ENCODE measurements at places on chromosomes 1 and 21.

DNA sequence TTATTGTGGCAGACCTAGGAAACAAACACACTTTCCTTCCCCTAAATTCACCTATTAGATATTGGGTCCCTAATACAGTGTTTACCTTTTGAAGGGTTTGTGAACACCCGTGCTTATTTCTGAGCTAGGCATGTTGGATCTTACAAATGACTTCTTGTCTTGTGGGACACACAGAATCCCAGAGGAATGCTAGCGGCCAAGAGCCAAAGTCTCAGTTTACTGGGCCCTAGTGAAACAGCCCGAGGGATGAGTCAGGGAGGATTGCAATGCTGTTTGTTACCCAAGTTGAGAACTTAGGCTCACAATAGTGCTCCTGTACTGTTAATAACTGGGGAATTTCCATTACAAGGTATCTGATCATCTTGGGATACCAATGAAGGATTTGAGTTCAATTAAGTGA, 100.1 kb upstream of the AKT3 start:
- DNase-seq, result no peak

GRCh38 chr1:8116894-8117264, 90.8 kb upstream of the ERRFI1 start:
- no peak for DNase-seq

GRCh38 chr1:77349275-77349674, 67.5 kb downstream of the AK5 start:
- no peak for DNase-seq

DNA sequence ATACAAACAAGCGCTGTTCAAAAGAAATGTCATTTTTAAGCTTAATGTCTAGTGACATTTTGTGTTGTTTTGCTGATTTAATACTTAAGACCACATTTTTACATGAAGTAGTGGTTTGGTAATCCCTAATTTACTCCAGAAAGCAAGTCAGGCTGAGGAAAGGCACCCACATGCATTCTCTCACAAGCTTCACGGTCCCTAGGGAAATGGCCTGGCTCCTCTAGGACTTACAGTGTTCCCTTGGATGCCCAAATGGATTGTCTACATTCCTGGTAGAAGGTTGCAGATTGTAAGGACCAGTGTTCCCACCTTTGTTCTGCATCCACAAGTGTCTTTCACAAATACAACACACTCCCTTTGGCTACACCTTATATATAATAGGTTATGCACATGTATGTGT, 9.5 kb downstream of the GPSM2 start:
- DNase-seq, result no peak

DNA sequence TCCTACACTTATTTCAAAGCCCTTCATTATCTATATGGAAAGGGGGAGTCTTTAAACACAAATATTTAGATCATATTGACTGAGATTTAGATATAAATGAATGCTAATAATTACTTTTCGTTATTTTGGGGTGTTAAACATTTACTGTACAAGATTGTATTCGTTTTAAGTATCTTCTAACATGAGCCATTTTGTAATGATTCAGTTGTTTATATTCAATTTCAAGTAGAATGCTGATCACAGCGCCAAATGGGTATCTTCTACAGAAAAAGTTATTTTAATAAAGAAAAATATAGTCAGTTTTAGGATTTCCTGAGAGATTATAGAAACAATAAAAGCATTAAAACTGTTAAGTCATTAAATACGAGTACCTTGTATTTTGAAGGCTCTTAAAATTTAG, 104.5 kb upstream of the HNRNPU start:
- DNase-seq, result no peak

DNA sequence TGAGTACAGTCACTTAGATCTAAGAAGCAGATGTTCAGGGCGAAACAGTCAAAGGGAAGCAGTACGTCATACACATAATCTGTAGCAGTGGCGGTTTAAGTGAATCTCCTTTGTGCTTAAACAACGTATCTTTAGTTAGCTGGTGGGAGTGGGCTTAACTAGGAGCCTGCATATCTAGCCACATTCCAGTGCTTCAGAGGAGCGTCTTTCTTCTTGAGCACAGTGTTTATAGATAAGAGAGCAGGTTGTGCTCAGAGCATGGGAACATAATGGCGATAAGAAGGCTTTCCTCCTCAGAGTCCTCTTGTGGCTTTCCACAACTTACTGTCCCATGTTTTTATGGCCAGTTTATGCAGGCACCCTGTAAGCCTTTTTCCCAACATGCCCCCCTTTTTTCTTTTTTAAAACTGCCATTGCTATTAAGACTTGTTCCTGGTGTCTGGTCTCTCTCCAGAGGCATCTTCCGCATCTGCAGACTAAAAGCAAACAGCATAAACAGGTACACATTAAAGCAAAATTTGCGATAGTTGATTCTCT, 3.2 kb downstream of the DAP3 start:
- DNase-seq, result no peak

DNA sequence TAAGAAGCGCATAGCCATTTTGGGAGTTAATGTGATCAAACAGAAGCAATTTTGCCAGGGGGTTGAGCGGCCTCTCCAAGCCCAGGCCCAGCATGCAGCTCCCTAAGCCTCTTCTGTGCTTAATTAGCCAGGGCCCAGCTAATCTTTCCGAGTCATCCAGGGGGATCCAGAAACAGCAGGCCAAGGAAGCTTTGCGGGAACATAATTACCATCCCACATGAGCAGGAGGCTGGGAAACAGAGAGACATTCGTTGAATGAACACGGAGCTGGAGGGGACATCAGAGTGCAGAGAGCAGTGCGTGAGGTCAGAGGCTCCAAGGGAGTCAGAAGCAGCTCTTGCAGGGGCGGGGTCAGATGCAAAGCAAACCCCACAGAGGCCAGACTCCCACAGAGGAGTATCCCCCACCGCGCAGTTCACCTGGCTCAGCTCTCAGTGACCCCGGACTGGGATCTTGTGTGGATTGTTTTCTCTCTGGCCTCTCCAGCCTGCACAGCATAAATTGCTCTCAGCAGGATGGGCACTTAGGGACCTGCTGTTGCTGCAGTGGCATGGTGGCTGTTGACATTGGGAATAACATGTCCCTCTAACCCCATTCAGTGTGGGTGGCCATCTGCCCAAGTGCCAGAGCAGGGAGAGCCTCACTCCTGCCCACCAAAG, 657.4 kb downstream of the AJAP1 start:
- no peak for DNase-seq

DNA sequence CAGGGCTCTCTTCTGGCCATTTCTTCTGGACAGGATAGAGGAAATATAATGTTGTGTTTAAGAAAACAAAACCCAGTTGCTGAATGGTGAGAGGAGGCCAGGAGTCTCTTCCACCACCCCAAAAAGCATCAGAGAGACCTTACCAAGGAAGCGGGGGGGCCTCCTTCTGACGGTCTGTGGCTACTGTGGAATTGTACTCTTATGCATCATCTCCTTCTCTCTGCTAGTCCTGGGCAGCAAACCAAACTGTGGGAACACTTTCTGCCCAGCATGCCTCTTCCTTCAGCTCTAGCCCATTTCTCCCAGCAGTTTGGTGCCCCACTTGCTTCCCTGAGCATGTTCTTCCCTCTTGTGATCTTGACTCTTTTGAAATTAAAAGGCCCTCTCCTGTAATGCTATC, 157.7 kb downstream of the HHIPL2 start:
- no peak for DNase-seq

GRCh38 chr1:204977318-204977717, 65.7 kb upstream of the CNTN2 start:
- DNase-seq, result no peak

GRCh38 chr1:189217646-189218045, 1260.0 kb downstream of the BRINP3 start:
- no peak for DNase-seq

- no peak for DNase-seq
Measured at GRCh38 chr1:119331915-119332314, 36.7 kb upstream of the HAO2 start.

GRCh38 chr21:42520628-42521253, 7.1 kb downstream of the SLC37A1 start:
- no peak for DNase-seq

DNA sequence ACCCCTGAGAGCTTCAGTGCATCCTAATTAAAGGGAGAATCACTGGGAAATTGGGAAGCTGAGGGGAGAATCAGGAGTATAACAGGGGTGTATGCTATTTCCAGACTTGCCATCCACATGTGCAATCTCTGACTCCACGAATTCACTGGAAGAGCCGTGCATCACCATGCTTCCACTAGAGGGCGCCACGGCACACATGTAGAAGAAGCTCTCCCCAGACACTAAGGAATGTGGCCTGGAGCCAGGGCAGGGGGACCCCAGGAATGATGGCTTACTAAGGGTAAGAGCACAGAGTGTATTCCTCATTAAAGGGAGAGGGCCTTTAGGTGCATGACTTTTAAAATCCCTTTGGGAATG, 81.5 kb downstream of the ABCA4 start:
- DNase-seq, result peak; percentile 31

GRCh38 chr1:118902711-118903191, 85.4 kb downstream of the TBX15 start:
- no peak for DNase-seq

- no peak for DNase-seq
Measured at GRCh38 chr1:84069236-84069845, 70.4 kb upstream of the TTLL7 start.

DNA sequence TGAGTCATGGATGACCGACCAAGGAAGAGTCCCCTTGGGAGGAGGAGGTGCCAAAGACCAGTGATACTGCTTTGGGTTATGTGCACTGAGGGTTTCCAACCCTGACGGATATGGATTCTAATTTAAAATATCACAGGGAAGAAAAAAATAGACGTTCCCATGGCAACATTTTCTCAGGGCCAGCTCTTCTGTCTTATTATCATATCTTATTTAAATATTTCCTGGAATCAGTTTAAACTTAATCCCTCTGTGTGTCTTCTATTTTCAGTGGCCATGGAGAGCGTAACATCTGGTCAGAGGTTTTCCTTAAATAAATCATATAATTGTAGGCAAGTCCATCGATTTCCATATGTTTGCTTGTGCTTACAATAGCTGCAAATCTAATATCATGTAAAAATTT, 205.4 kb upstream of the FMN2 start:
- DNase-seq, result no peak

DNA sequence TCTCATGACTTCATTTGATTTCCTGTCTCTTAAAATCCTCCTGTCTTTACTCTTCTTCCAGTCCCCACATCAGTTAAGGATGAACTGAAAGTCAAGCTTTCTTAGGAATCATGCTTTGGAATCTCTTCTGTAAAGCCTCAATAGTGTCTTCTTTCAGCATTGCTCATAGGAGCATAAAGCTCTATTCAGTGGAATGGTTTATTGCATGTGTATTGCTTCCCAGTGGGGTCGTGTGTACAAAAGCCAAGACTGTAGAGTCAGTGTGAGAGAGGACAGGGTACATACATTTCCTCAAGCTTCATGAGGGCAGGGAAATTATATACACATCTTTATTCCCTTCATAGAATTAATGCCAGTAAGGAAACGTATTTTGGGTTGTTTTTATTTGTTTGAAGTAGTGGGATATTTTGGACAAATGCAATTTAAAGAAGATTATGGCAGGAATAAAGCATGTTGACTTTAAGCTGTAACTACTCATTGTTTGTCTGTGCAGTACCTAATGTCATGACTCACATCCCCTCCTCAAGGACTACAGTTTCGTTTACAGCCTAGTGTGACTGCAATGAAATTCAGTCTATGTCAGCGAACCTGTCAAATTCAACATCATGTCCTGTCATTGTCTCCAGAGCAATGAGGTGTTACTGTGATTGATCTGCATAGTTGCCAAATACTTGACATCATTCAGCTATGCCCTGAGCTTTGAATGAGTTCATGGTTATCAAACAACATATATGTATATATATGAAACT, 2164.2 kb downstream of the NCAM2 start:
- DNase-seq, result no peak

DNA sequence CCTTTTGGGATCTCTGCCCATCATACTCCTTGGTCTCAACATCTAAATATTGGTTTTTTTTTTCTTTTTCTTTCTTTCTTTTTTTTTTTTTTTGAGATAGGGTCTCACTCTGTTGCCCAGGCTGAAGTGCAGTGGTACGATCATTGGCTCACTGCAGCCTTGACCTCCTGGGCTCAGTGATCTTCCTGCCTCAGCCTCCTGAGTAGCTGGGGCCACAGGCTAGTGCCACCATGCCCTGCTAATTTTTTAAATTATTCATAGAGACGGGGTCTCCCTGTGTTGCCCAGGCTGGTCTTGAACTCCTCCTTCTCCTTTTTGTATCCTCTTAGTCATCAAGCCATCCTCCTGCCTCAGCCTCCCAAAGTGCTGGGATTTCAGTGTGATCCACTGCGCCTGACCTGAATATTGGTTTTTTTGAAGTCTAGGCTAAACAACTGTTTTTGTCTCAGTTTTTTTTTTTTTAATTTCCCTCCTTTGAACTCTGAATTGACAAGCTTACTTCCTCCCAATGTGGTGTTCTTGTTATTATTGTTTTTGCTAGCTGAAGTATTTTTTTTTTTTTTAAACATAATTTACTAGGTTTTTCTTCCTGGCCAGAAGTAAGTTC, 30.9 kb downstream of the MAPKAPK2 start:
- DNase-seq, result no peak

GRCh38 chr1:184461321-184461720, 74.5 kb downstream of the C1orf21 start:
- no peak for DNase-seq

DNA sequence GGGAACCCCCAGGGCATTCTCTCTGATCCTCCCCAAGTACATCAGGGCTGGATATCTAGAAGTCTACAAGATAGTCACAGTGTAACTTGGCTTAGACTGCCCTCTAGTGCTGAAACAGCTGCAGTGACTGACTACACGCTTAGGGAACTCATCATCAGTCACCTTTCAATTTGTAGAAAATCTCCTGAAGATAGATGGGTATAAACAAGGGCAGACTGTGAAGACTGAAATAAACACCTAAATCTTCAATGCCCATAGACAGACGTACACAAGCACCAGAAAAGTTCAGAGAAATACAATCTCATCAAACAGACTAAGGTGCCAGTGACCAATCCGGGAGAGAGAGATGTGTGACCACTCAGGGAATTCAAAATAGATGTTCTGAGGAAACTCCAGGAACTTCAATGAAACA, 46.6 kb downstream of the PACC1 start:
- DNase-seq, result no peak

DNA sequence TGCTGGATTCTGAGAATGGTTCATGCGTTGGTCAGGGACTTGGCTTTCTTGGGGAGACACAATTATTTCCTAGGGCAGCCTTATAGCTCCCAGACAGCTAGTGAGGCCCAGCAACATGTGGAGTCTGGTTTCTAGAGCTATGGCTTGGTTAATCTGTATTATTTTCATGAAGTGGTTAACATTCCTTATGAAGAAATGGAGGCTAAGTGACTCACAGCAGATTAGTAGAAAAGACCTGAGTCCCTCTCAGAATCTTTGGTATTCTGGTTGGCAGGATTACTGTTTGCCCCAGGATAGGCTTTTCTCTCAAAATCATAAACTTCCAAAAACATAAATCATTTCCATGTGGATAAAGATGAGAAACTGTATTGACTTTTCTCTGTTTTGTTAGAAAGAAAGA, 42.3 kb downstream of the DUSP10 start:
- no peak for DNase-seq
